ENCODE measurements at places on chromosomes 3 and 15. TPM values are rescaled to one million over a fixed set of nuclear protein-coding genes. Genes with fewer than 3 reads are reported as not detected.
A peak's percentile ranks its signal among the peaks of the same experiment; 100 is the strongest.

- DNase-seq = no peak
Measured at GRCh38 chr3:108887777-108888176, 65.2 kb downstream of the TRAT1 start.

DNA sequence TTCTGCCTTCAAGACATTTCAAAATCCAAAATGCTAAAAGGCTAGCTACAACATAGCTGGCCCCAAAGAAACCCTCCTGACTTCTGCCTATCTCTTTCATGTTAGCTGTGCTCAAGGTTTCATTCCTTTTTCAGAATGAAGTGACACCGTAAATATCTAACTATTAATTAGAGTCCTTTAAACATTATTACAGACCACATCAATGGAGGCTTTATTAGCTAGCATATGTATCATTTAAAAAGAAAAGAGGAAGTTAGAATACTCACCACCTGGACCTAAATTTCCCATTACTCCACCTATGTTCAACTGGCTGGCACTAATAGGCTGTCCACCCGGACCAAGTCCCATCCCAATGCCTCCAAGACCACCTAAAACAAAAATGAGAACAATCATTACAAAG is 24.6 kb downstream of the MYEF2 start:
- DNase-seq = no peak

DNA sequence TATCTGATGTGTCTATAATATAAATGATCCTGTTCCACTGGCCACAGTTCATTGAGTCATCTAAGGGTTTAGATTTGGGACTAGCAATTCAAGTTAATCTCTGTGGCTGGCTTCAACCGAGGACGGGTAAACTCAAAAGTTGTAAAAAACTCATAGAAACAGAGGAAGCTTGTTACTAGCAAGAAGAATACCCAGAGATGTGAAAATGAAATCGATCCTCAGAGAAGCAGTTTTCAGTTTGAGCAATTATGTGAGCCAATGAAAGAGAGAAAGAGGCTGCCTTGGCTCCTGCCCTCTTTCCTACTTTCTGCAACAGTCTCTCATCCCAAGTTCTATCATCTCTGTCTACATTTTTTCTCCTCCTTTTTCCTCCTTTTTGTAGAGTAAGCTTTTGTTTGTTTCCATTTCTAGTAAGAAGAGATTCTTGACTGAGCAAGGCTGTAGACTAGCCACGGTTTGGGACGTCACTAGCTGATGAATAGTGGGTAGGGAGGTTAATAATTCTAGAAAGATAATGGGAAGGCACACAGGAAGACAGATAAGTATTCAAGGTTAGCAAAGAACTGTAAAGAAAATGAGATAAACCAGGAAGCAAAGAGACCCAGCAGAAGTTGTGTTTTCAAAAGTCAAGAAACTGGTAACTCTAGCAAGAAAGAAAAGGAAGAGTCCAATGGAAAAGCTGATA is 298.9 kb upstream of the NR2F2 start:
- no peak for DNase-seq

DNA sequence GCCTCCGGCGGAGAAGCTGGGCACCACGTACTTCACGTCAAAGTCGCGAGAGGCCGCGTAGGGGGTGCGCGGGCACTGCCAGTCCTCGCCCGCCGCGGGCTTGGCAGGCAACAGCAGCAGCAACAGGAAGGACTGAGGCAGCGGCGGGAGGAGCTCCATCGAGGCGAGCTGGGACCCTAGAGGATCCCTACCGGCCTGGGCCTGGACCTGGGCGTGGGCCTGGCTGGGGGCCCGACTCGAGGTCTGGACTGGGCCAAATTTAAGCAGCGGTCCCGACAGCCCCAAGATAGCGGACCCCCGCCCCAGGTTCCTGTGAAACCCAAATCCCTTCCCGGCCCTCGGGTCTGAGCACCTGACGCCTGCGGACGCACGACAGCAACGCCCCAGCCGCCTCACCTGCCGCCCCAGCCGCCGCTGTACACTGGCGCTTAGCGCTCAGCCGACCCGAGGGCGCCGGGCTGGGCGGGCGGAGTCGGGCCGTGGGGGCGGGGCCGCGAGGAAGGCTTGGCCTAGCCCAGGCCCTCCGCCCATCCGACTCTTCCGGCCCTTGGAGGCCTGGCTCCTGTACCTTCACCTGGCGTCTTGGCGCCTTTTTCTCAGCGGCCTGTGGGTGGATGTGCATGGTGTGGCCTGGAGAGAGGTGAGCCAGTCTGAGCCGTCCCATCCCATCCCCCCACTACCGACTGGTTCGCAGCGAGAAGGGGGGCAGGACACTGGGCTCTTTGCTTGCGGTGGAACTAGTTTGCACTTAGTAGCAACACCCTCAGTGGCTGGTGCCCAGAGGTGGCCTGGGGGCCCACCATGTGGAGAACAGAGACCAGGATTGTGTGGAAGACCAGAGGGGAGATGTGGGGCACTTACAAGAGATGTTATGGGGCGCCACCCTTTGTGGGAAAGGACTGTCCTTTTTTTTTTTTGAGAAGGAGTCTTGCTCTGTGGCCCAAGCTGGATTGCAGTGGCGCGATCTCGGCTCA is at the start of gene MST1R:
TSS of gene MST1R (minus strand) at position 423 of the 974 bp plus-strand sequence. CDS start at position 159, 264 bp downstream.
- peak; percentile 81 for DNase-seq

GRCh38 chr3:171796625-171797264 is 13.5 kb downstream of the PLD1 start:
- DNase-seq = no peak

DNA sequence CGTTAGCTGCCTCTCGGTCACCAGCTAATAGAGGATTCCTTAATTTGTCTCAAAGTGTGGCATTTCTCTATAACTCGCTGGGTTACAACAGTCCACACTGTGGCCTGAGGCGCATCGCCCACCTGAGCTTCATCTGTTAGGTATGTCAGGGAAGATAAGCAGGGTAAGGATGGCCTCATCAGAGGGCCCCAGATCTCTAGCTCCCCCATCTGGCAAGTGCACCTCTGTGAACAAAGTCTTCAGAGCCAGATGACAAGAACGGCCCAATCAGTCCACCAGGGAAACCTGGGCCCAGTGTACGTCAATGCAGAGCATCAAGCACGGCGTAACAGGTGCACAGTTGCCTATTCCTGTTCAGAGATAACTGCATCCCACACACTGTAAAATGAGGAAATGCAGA is 23.2 kb downstream of the FRG2C start:
- no peak for DNase-seq

DNA sequence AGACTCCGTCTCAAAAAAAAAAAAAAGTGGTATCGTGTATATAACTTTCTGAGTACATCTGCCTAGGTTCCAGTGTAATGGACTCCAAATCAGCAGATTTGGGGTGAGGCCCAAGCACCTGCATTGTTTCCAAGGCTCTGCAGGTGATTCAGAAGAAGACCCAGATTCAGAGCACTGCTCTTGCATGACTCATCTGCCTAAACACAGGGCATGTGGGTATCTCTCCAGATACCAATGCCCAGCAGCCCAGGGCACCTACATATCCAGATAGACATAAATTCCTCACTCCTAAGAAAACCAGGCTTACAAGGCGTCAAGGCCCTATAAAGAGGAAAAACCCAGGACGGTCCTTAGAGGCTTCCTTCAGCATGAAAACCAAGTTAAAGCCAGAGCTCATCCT is 24.3 kb downstream of the NDUFAF1 start:
- DNase-seq = no peak

Gene PRR20G
- not detected for total RNA-seq

Gene SLC28A1
- total RNA-seq = 1.9 TPM

Data from heart right ventricle (tissue), 16 donors.